ENCODE measurements at places on chromosomes 6 and 20.

DNA sequence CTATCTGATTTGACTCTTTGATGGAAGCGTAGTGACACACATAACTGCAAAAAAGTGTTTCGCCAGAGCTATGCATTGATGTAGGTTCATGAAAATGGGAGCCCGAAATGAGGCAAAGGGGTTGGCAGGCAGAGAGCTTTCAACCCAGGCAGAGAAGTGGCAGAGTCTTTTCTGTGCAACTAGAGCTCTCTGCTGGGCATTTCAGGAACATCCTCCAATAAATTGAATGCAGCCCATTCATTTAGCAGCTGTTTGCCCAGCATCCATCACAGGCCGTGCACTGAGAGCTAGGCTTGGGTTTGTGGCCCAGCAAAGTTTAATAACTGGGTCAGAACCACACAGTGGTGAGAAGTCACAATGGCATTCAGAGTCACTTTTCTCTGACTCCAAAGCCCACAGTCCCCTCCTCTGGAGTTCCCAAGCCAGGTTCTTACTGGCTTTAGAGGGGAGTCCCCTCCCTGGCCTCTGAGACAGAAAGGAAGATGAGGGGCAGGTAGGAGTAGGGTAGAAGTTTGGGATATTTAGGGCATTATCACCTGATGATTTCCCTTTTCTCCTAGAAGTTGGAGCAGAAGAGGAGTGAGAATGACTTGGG lies 31.8 kb upstream of the ELMO2 start:
- DNase-seq = peak; percentile 25

GRCh38 chr6:139240161-139241010 lies 51.4 kb downstream of the TXLNB start:
- DNase-seq = peak; percentile 17

DNA sequence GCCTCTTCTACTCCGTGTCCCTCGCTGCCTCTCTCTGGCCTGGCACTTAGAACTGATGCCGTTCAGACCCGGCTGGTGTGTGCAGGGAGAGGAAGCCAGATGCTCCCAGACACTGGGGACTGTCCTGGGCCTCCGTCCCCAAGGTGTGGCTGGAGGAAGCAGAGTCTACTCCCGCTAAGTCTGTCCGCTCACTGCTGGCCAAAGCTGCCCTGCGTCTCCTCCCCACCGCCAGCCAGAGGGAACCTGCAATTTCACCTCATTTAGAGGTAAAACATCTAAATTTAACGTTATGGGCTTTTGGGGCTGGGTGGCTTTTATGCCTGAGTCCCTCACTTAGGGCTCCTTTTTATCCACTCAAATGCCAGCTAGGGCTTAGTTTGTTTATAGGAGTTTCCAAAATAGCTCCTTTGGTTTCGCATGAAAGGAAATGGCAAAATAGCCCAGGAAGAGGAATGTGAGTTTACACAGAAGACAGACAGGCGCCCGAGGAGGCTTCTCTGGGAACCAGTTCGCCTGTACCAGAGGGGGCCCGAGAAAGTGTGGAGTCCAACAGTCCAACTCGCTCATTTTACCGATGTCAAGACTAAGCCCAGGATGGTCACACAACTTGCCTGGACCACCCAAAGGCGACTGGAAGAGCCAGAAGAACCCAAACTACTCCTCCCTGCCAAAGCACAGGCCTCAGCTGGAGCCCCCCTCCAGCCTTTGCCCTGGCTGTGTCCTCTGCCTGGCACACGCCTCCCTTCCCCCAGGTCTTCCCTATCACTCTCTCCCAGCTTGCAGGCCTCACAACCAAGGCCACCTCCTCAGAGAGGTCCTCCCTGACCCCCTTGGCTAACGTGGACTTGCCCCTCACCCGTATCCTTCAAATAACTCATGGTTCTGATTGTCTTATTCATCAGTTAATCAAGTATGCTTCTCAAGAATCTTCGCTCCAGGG lies 54.5 kb downstream of the RIPOR3 start:
- no peak for DNase-seq

DNA sequence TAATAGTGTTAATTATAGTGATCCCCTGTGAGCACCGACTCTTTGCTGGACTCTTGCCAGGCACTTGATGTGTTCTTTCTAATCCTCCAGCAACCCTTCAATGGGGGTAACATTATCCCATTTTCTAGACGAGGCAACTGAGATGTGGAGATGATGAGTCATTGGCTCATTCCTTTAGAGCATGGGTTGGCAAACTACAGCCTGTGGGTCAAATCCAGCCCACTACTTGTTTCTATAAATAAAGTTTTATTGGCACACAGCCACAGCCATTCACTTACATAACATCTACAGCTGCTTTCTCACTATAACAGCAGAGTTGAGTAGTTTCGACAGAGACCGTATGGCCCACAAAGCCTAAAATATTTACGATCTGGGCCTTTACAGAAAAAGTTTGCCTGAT lies 249.5 kb upstream of the KCNG1 start:
- DNase-seq = no peak

- DNase-seq = no peak
These were observed 72.6 kb downstream of the PHIP start for GRCh38 chr6:79005497-79005896.

DNA sequence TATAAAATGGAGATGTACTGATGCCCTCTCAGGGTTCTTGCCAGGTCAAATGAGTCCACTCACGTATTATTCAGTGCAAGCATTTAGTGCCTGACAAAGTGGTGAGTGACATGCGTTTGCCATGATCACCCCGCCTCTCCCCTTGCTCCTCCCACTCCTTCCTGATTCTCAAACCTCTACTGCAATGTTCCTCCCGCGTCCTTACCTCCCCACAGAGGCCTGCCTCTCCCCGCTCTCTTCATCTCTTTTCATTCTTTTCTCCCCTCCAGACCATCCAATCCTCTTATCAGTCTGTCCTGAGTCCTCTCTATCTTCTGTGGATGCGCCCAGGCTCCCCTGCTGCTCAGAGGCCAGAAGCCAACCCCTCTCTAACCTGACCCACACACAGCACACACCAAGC lies 40.7 kb downstream of the KCNK5 start:
- DNase-seq = no peak

DNA sequence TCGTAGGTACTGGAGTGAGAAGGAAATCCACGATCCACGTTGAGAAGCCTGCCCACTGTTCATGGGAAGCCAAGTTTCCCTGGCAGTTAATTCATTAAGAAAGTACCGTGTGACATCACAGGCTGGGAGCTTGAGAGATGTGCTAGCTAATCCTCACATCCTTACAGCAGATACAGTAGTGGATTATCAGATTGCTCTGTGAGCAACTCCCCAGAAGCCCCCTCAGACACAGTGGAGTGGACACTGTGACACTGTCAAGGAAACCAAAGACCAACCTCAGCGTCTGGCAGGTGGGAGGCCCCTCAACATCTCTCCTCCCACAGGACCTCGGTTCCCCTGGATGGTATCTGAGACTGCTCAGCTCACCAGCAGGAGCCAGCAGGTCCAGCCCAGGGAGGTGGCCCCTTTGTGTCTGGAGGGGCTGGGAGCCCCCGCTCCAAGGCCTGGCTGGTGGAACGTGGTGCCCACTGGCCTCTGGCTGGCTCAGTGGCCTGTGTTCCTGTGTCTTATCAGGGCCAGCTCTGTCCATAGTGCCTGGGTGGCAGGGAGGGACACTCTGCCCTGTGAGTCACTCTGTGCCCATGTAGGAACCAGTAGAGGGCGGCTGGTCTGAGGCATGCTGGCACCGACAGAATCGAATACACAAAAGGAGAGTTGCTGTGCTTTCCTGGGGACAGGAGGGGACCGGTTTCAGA lies 7.2 kb downstream of the PYGB start:
- DNase-seq = no peak

DNA sequence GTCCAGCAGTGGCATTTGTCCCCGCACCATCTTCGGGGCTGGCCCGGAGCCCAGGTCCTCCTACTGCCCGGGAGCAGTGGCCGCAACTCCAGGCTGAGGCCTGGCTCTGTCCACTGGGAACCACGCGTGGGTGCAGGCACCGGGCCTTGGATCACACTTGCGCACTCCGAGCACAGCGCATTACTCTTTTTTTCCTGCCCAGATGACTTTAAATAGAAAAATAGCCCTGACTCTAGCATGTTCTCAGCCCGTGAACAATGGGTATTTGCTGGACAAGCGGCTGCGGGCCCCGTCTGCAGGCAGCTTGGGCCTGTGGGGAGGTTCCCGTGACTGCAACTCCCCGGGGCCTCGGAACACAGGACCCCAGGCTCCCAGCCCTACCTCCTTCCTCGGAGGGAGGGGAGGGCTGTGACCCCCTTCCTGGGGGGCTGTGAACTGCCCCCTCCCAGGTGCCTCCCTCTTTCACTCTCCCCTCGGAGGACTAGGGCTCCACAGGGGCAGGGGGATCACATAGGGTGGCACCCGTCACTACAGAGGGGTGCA lies 162.2 kb downstream of the TBXT start:
- DNase-seq = peak; percentile 44

GRCh38 chr6:33609528-33609927 lies 11.6 kb upstream of the ITPR3 start:
- no peak for DNase-seq

GRCh38 chr6:93418033-93418407 lies 1.3 kb downstream of the EPHA7 start:
- peak; percentile 37 for DNase-seq

DNA sequence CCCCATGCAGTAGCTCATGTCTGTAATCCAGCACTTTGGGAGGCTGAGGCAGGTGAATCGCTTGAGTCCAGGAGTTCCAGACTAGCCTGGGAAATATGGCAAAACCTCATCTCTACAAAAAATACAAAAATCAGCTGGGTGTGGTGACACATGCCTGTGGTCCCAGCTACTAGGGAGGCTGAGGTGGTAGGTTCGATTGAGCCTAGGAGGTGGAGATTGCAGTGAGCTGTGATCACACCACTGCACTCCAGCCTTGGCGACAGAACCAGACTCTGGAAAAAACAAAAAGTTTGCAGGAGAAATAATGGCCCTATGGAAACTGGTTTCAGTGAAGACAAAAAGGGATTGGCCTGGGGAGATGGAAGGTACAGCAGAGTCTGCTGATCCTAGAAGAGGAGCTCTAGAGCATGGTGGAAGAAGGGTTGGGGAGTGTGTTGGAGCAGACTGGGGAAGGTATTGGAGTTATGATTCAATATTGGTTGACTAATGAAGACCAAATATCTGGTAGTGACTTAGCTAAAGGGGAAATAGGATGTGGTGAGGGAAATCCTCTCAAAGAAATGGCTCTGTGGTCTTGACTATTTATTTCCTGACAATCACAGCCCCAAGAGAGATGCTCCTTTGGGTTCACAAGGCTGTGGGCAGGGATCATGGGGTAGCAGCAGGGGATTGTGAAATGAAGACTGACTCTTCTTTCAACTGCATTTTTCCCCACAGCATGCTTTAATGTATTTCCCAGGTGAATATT lies 281.9 kb downstream of the UTRN start:
- no peak for DNase-seq

DNA sequence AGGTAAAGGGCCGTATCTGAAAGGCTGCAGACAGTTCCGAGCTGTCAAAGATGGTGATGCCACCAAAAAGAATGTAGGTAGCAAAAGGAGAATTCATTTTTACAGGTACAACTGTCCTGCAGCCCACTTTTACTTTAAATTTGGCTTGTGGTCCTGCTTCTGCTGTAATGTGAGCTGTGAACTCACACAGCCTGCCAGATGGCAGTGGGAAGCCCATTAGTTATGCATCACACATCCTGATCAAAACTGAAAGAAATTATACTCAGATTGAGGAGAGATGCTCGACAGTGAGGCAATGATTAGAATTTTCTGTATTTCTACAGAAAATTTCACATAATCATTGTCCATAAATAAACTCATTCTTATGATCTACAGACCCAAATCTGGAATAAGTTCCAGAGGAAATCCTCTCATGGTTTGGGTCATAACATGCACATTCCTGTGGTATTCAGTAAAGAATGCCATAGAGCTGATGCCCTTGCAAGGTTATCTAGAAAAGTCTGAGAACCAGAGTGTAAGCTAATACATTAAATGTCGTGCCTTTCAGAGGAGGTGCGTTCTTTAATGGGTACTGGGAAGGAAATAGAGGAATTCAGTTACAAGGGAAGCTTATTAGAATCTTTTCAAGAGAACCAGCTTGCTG lies 23.9 kb upstream of the E2F3 start:
- no peak for DNase-seq

- DNase-seq = no peak
These were observed 45.4 kb upstream of the AIG1 start for GRCh38 chr6:143015300-143015706.

- DNase-seq = peak; percentile 43
These were observed 903 bp downstream of the CNKSR3 start for GRCh38 chr6:154509421-154510143.

DNA sequence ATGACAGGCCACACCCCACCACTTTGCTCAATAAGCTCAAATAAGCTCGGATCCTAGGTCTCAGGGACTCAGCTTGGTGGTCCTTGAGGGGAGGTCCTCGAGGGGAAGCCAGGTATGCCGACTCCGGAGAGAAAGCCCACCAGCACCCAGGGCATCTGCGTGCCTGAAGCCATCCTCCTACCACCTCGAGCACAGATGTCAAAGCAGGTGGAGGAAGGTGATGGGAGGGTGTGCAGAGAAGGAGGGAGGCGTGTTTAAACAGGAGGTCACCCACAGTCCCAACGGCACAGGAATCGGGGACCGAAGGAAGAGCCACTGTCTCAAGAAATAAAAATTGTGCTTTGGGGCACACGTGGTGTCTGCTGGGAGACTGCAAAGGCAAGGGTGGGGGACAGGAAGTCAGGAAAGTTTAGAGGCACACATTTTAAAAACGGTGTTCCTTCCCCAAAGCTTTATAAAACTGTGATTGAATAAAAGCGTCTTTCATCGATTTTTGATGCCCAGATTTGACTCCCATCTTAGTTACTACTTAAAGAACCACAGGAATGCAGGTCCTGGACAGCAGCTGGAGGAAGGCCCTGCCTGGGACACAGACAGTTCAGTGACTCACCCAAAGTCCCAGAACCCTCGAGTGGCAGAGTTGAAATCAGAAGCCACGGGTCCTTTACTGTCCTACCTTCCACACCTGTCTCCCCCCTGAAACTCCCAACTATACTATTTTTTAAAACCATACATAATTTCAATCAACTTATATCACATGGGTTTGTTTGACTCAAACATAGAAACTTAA lies 221.0 kb upstream of the PDE10A start:
- DNase-seq = no peak

DNA sequence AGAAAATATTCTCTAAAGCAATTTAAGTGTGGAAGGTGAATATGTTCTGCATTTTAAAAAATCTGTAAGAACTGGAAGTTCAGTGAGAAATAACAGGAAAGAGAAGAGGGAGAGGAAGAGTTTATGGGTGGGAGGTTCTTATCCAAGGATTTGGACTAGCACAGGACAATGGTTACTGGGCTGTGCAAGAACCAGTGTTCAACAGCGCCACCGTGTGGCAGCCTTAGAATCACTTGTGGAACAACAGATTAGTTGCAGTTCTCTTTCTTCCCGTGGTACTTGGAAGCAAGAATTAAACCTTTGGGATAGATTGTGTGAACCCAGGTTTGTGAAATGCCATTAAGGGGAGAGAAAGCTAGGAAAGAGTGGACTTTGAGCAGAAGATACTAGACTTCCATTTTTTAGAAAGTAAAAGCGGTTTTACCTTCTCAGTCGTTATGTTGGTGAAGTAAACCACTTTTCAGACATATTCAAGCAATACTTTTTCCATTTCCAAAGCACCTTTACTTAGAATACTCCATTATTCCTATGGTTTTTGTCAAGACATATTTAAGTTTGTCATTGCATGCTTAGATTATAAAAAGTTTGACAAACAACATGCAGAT lies 436.7 kb downstream of the RNF144B start:
- no peak for DNase-seq

Measured in NCI-H1092 treated with DMSO at 0.1 percent for 48 hours (cell line).